Activated CD4-positive, CD25-positive, alpha-beta regulatory T cell treated with anti-CD3 and anti-CD28 coated beads, Interleukin-2, amount 50 U/mL, for 24 hours (primary cell): ENCODE measurements at places on chromosomes 6 and 20.

GRCh38 chr6:63306420-63306819, 13.4 kb downstream of the LGSN start:
- no peak for ATAC-seq

DNA sequence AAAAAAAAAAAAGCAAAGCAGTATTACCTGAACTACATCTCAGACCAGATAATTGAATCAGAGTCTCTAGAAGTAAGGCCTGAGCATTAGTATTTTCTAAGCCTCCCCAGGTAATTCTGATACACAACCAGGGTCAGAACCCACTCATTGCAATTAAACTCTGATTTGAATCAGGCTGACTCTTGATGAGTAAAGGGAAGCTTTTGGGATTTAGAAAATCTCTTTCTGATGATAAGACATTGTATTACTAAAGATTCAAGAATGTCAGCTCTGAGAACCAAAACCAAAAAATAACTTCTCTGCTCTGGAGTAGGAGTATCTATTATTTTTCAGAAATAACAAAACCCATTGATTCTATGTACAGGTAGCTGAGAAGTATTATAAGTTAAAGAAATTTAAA, 100.1 kb upstream of the COL21A1 start:
- no peak for ATAC-seq

- peak; percentile 89 for ATAC-seq
These were observed 56.7 kb downstream of the ATXN1 start for GRCh38 chr6:16704401-16705045.

- no peak for ATAC-seq
These were observed 58.2 kb upstream of the NKX2-2 start for GRCh38 chr20:21571841-21572690.

- ATAC-seq: no peak
These were observed 27.0 kb upstream of the MARCKS start for GRCh38 chr6:113830140-113830539.
